ENCODE measurements at places on chromosomes 4 and X. TPM values are rescaled to one million over a fixed set of nuclear protein-coding genes. Genes with fewer than 3 reads are reported as not detected.

Gene AVPR2
- not detected for total RNA-seq

DNA sequence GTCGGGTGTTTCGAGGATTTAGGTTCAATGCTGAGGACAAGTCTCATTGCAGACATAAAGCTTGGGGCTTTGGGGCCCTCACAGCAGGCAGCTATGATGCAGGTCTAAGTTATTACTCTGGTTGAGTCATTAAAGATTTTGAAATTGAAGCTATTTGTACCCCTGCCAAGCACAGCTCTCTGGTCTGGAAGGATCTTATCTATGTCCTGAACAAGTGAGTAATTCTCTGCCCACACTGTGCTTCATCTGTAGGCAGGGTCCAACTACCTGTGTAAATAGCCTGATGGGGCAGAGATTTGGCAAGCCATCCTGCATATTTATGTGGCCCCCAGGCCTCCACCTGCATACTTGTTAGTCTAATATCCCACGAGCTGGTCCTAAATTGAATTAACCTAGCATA is 41.4 kb upstream of the MAGEA4 start:
- DNase-seq, result no peak

Gene INTU
- 0.50 TPM for total RNA-seq

Gene GAGE2A
- not detected for total RNA-seq

Gene PRR32
- total RNA-seq, result not detected

DNA sequence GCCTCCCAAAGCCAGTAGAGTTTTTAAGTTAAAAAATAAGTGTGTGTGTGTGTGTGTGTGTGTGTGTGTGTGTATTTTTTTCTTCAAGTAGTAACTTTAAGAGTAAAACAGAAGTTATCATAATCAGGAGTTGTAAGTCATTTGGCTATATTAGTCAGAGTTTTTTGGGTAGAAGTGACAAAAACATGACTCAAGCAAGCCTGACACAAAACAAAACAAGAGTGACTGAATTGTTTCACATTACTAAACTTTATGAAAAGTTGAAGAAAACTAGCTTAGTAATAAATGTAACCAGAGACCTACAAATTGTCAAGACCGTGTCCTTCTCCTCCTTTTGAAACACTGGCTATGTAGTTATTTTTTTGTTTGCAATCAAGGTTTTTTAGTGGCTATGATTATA is 738.0 kb upstream of the PITX2 start:
- no peak for DNase-seq

GRCh38 chrX:70254063-70254400 is 6.0 kb downstream of the P2RY4 start:
- DNase-seq, result no peak

- no peak for DNase-seq
These were observed 196.8 kb upstream of the ANXA3 start for GRCh38 chr4:78354782-78355181.

Gene NUP54
- total RNA-seq, result 58.2 TPM

DNA sequence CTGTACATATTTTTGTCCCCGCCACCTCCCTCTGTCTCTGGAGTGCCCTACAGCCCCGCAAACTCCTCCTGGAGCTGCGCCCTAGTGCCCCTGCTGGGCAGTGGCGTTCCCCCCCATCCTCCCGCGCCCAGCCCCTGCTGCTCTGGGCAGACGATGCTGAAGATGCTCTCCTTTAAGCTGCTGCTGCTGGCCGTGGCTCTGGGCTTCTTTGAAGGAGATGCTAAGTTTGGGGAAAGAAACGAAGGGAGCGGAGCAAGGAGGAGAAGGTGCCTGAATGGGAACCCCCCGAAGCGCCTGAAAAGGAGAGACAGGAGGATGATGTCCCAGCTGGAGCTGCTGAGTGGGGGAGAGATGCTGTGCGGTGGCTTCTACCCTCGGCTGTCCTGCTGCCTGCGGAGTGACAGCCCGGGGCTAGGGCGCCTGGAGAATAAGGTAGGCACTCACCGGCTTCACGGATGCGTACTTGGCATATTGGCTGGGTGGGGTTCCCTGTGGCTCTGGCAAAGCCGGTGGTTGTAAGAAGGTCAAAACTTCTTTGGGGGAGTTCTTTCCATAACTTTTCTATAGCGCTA is 653 bp downstream of the HHIP start:
- peak; percentile 35 for DNase-seq

DNA sequence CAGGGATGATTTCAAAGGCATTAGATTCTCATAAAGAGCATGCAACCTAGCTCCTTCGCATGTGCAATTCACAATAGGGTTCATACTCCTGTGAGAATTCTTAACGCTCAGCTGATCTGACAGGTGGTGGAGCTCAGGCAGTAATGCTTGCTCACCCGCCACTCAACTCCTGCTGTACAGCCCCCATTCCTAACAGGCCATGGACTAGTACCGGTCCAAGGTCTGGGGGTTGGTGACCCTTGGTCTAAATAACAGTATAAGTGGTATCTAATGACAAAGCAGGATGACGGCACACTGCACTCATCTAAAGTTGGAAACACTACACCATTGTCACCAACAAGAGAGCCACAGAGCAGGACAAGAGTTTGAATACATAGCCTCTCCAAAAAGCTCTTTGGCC is 28.5 kb downstream of the ADGRA3 start:
- DNase-seq, result no peak

GRCh38 chr4:108446556-108446955 is 173.8 kb upstream of the RPL34 start:
- no peak for DNase-seq

DNA sequence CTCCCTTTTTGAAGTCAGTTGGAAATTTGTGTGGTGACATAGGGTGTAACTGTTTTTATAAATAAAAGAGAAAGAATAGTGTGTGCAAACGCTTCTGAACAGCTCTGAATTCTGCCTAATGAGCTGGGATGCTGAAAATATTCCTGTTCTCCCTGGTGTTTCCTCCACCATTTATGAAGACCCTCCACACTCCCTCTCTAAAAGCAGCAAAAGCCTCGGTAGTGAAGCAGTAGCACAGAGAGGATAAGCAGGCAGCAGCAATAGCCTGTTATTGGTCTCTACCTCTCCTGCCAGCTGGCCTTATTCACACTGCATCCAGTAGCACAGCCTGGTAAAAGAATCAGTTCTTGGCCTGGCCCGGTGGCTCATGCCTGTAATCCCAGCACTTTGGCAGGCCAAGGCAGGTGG is 406.1 kb downstream of the IQCM start:
- no peak for DNase-seq

GRCh38 chr4:39452860-39453587 is 5.7 kb downstream of the RPL9 start:
- DNase-seq, result no peak

GRCh38 chr4:167428156-167428555 is 193.9 kb upstream of the SPOCK3 start:
- no peak for DNase-seq

- DNase-seq, result no peak
These were observed 56.6 kb upstream of the RHOH start for GRCh38 chr4:40140196-40140595.

DNA sequence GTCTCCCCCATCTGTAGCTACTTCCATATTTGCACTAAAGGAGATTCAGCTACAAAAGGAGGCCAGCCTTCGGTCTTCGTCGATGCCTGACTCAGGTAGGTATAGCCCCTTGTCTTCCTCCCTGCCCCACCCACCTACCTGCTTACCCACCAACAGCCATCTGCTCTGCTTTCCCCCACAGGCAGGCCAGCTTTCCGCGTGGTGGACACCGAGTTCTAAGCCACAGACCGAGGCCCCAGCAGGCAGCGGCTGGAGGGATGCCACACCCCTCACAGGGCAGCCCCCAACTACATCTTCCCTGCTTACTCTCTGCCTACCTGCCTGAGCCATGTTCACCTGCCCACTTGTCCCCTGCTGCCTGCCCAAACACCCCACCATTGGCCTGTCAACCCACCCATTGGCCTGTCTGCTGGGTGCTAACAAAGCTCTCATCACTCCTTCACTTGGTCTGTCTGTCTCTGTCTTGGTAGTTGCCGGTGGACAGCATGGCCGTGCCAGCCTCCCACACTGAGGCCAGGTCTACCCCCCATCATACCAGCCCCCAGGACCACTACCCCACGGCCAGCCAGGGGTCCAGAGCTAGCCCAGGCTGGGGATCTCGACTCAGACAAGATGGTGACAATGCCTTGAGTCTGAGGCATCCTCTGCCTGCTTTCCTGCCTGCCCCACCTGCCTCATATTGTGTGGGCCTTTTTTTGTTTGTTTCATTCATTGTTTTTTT is 4.1 kb upstream of the USP11 start:
- no peak for DNase-seq

- no peak for DNase-seq
These were observed 77.8 kb downstream of the SORBS2 start for GRCh38 chr4:185734214-185734613.

- DNase-seq, result no peak
These were observed 22.5 kb downstream of the HNRNPH2 start for GRCh38 chrX:101430457-101431078.

DNA sequence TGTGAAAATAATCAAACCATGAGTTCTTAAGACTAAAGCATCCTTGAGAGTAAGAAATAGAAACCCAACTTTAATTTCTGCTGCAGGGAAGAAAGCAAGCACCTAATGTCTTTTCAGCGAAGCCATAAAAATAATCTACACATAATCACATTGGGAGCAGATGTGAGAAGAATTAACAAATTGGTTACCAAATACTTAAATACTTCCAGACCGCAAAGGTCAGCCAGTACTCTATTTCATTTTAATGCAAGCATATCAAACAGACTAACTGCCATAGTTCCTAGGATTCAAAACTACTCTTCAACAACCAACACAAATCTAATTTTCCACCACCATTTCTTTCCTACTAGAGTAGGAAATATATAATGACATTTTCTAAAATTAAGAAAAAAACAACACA is 144.8 kb upstream of the SLIT2 start:
- no peak for DNase-seq
